Activated naive CD4-positive, alpha-beta T cell treated with anti-CD3 and anti-CD28 coated beads, Interleukin-2, amount 10 ng/mL, durations not matched to agents 7 days and 5 days (primary cell): ENCODE measurements at places on chromosomes 2 and 18.

DNA sequence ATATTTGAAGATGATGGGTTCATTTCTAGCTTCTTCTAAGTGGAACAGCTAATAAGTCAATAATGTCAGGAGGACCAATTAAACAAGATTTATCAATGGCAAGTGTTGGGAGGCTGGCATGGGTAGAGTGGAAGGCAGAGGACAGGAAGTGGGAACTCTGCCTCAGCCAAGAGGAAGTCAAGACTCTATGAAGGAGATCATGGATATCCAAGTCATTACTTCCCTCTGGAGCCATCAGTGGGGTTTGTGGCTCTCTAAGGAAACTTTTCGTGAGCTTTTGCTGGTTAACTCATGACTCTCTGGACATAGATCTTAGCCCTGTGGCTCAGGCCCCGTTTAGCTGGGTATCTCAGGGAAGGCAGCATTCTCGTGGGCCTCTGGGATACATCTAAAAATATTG lies 410.4 kb upstream of the ID2 start:
- DNase-seq: no peak

DNA sequence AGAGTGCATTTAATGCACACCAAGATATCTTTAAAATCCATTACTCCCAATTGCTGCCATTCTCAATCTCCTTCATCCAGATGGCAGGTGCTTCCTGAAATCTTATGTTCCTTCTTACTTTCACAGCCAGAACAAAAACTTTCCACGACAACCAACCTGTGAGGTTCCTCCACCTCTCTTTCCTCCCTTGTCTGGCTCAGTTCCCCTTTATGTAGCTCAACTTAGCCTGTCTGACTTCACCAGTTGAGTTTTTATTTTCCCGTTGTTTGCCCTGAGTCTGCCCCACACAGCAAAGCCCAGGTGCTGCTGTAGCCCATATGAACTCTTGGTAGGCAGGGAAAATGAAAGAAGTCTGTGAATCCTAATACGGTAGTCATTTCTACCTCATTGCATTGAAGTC lies 112.5 kb downstream of the MREG start:
- no peak for DNase-seq

GRCh38 chr2:67702937-67703336 lies 305.8 kb downstream of the ETAA1 start:
- no peak for DNase-seq

GRCh38 chr2:121189011-121189410 lies 96.0 kb downstream of the TFCP2L1 start:
- no peak for DNase-seq

DNA sequence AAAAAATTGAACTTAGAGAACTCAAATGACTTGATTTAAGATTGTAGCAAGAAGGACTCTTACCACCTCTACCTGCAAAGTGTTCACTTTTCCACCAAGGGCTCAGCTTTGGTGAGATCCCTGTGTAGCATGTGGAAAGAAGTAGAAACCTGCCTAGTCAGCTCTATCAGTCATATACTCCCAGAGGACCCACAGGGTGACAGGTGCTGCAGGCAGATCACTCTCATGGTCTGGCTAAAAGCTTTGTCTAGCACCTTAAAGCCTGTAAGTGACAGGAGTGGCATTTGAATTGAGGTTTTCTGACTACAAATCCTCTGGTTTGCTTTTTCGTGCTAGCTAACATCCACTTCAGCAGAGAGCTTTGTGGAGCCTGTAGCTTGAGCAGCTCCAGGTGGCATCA lies 18.7 kb upstream of the NEMP2 start:
- no peak for DNase-seq

- no peak for DNase-seq
These were observed 92.5 kb upstream of the LRP1B start for GRCh38 chr2:142223309-142223708.

GRCh38 chr2:199309973-199310372 lies 147.8 kb downstream of the SATB2 start:
- no peak for DNase-seq

GRCh38 chr18:28884304-28884703 lies 707.4 kb upstream of the CDH2 start:
- no peak for DNase-seq

- DNase-seq: no peak
These were observed 77.9 kb downstream of the RTP5 start for GRCh38 chr2:241947401-241947800.

DNA sequence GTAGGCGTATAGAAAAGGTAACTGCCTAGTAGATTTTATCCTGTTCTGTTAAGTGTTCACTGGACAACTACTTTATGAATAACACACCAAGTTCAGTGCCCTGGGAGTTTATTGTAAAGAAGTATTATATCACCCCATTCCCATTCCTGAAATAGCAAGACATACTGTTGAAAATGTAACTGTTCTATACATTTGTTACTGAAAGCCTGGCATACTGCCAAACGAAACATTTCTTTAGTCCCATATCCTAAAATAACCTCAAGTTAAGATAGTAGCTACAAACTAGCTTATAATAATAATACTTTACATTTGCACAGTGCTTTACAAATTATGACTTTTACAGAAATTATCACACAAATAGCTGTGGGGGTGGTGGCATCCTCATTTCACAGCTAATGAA lies 25.1 kb downstream of the SPDYA start:
- no peak for DNase-seq

- no peak for DNase-seq
These were observed 11.9 kb downstream of the SLC14A2 start for GRCh38 chr18:45627204-45627526.

DNA sequence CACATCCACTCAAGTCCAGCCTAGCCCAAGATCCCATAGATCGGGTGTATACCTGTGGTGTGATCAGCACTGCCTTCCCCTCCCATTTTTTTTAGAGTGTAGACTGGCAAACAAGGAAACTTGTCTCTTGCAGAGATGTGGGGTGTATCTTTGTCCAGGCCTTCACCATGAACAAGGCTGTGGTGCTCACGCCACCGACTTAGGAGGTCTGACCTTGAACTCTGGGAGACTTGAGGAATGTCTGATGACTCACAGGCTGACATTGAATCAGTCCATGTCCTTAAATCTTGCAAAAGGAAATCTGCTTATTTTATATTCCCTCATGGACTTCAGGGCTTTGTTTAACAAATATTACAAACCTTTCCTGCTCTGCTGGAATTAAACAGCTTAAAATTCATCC lies 4.5 kb upstream of the CTIF start:
- DNase-seq: no peak

- DNase-seq: no peak
These were observed 62.1 kb downstream of the C18orf63 start for GRCh38 chr18:74377776-74378175.

- DNase-seq: no peak
These were observed 53.1 kb downstream of the PRELID3A start for GRCh38 chr18:12460874-12461273.

- no peak for DNase-seq
These were observed 3.6 kb downstream of the SH3RF3 start for GRCh38 chr2:109132626-109133025.

GRCh38 chr2:160390544-160391455 lies 102.8 kb downstream of the RBMS1 start:
- DNase-seq: no peak

GRCh38 chr2:40325116-40325515 lies 126.8 kb downstream of the SLC8A1 start:
- DNase-seq: no peak

DNA sequence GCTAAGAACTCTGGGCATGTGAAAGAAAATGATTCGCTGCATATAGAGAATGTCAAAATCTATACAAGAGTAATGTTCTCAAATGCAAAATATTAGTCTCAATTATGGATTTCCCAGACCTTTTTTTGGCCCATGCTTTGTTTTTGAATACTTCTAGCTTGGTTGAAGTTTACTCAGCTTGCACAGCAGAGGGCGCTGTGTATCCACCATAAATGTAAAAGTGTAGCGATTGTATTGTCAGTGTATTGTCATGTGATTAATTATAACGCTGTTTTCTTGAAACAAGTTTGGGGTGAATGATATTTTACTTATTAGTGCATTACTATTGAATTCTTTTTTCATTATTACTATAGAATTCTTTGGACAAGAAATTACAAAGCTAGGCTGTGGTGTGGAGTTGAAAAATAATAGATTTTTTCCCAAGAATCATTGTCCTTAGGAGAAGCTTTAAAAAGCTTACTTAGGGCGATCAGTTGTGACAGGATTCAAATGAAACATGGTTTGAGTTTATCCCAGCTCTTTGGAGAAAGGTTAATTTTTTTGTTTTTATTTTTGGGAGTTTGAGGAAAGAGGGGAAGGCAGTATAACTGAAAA lies 98.3 kb downstream of the PIK3C3 start:
- peak; percentile 73 for DNase-seq

- DNase-seq: no peak
These were observed 82.3 kb downstream of the POLR1A start for GRCh38 chr2:86023366-86023712.

GRCh38 chr2:71680925-71681324 lies 227.6 kb downstream of the DYSF start:
- DNase-seq: no peak

DNA sequence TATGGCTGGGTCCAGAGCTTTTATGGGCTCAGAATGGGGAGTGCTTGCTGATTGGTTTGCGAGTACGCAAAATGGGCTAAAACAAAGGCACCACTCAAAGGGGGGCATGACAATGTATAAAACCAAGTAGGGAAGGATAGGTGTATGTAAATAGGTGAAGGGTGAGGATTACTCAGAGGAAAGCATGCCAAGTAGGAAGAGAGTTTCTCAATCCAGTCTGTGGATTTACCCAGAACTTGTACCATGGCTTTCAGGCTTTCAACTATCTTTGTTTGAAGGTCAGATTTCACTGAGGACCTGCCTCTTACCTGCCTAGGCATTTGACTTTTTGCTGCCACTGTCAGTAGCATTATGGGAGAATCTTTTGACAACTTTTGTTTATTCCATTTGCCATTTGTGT lies 92.3 kb downstream of the RAB3GAP1 start:
- DNase-seq: no peak

- DNase-seq: peak; percentile 30
These were observed 565 bp downstream of the SP140 start for GRCh38 chr2:230226051-230226551.

DNA sequence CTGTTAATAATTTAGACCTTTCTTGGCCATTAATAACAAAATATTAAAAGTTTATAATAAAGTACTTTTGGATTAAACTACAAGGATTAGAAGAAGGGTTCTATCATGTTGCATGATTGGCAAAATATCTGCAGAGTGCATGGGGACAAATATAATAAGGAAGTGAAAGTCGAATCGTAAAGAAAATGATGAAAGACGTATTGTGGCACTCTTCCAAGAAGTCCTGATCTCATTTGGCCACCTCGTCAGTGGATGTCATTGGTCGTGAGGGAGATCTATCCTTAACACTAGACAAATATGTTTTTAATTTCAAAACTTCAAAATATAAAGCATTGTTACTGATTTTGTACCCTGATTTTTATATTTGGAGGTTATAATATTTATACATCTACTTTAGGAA lies 197.7 kb upstream of the STON1 start:
- no peak for DNase-seq

DNA sequence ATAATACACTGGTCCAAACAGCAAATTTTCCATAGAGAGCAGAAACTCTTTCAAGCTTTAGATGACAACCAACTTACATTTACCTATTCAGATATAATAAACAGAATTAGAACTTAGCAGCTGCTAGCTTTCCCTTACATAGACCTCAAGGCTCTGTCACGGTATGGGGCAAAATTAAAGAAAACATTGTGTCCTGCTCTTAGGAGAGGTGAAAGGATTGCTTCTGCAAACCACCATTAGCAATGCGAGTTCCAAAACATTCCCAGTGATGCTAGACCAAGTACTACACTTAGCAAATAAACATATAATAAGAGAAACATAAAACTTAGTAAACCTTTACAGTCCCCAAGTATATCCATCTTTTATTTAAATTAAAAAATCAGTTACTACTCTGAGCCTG lies 183.3 kb downstream of the CAMKMT start:
- no peak for DNase-seq

DNA sequence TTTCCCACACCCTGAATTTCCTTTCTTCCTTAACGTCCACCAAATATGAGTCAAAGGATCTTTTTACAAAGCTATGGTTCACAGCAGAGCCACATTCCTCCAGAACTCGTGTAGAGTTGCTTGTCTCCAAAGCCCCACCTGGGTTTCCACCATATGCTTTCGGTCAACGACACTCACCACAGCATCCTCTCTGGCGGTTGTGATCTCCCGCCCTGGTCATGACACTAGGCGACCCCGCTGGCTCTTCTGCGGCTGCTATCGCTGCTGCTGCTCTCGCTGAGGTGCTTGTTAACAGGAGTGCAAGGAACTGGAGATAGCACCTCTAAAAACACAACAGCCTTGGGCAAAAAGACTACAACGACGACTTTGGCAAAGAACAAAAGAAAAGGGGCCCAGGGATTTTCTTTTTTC lies 340 bp downstream of the SLC40A1 start:
- peak; percentile 41 for DNase-seq

- no peak for DNase-seq
These were observed 47.7 kb downstream of the SMAD7 start for GRCh38 chr18:48902856-48903601.

DNA sequence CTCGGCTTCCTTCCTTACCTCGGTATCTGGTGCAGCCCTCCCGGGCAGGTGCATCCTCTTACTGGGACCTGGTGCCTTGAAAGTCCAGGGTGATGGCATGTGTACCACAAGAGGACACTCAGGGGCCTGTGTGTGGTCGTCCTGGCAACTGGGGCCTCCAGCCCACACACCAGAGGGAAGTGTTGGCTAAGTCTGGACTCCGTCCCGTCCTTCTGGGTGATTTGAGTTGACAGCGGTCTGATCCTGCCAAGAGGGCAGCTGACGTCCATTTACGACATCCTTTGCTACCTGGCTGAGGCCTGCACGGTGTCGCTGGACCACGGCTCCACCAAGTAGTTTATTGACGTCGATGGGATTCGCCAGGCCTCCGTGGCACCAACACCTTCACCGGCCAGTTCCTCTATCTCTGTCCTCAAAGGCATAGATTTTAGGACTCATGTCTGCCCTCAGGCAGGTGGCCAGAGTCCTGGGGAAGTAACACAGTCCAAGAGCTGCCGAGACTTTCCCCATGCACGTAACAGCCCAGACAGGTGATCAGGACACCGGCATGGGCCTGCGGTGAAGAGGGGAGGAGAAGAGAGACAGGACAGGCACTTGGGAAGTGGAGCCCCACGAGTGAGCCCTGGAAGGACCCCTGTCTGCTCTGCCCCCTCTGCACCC lies 186.0 kb upstream of the HDAC4 start:
- DNase-seq: peak; percentile 5
